Stimulated activated CD4-positive, alpha-beta T cell treated with anti-CD3 and anti-CD28 coated beads, Interleukin-12 subunit alpha, Interleukin-12 subunit beta, amount 100 ng/mL, for 48 hours (primary cell): ENCODE measurements at places on chromosomes 2 and 18.

- DNase-seq: no peak
Observed at GRCh38 chr2:239445771-239446524, 45.1 kb upstream of the HDAC4 start.

- no peak for DNase-seq
Observed at GRCh38 chr2:32812316-32812715, 134.4 kb upstream of the LTBP1 start.

DNA sequence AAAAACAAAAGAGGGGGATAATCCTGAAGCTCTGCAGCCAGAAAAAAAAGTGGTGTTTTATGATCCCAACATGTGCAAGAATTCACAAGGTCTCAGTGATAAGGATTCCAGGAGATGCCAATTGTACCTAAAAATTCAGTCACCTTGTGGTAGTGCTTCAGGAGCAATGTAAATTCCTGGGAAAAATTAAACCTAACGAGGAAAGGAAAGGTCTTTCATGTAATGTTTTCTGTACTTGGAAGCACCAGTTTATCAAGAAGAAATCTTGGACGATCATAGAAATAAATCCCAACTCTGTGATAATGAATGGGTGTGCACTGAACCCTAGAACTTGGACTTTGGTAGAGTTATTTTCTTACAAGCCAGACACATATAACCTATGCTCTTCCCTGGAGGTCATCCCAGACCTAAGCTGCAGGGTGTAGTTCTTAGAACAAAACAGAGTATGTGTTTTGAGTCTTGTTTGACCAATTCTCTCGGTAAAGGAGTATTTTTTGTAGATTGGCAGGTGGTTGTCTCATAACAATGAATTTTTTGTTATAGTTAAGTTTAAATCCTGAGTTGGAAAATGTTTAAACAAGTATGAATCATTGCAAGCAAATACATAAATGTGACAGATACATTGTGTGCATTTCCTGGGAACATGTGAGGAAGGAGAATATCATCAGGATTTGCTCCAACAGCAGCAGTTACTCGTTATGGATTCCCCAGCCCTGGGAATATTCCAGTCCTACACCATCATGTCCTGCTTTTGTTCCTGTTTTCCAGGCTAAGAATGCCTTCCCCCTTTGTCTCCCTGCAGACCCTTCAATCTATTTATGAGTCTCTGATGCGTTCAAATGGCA, 224.6 kb downstream of the NAPG start:
- no peak for DNase-seq

- no peak for DNase-seq
Observed at GRCh38 chr2:221423210-221423804, 148.8 kb downstream of the EPHA4 start.

GRCh38 chr2:61044636-61045035, 21.0 kb upstream of the SANBR start:
- no peak for DNase-seq

DNA sequence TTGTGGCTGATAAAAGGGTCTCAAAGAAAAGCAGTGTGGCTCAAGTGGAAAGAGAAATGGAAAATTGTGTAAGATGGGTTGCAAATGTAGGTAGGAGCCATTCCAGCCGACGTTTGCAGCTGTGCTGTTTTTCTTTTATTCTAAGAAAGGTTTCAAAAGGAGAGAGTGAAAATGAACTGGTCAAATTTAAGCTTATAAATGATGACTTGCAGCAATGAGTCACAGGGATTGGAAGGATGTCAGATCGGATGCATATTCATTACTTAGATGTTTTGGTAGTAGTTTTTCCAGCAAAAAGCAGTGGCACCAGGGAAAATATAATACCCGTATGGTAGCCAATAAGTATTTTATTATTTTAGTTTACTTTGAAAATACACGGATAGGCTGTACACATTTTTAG, 79.1 kb downstream of the LRRTM4 start:
- DNase-seq: no peak

DNA sequence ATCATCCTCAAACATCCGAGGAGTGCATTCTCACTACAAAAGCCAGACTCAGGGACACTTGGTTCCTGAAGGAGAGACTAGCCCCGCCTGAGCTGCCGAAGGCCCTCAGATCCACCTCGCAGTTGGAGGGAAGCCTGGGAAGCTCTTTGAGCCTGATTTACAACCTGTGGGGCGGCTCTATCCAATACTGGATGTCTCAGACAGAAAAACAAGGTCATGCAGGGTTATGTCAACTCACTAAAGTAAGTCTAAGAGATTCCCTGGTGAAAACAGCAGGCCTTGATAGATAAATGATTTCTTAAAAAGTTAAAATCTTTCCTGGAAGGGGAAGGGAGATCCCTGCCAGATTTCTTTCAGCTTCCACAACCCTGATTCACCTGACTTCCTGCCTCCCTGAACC, 284.3 kb downstream of the CYP26B1 start:
- no peak for DNase-seq

DNA sequence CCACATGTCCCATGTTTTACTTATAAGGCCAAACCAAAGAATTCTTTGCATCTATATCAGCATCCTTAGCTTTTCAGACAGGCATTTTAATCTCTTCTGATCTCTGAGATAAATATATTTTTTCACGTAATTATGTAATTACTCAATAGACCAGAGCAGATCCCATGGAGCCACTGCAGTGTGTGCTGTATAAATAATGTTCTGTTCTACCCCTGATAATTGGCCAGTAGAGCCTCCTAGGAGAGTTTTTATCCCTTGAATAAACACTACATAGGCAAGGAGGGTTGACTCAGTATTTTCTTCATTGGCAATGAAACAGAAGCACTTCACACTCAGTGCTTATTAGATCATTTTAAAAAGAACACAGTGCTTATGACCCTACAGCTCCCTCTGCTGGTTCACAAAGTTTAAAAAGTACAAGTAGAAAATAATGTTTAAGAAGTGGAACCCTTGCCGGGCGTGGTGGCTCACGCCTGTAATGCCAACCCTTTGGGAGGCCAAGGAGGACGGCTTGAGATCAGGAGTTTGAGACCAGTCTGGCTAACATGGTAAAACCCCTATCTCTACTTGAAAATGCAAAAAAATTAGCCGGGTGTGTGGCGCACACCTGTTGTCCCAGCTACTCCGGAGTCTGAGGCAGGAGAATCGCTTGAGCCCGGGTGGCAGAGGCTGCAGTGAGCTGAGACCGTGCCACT, 91.9 kb downstream of the PPP1R1C start:
- peak; percentile 50 for DNase-seq

GRCh38 chr2:240575101-240575965, 7.0 kb downstream of the RNPEPL1 start:
- DNase-seq: no peak

DNA sequence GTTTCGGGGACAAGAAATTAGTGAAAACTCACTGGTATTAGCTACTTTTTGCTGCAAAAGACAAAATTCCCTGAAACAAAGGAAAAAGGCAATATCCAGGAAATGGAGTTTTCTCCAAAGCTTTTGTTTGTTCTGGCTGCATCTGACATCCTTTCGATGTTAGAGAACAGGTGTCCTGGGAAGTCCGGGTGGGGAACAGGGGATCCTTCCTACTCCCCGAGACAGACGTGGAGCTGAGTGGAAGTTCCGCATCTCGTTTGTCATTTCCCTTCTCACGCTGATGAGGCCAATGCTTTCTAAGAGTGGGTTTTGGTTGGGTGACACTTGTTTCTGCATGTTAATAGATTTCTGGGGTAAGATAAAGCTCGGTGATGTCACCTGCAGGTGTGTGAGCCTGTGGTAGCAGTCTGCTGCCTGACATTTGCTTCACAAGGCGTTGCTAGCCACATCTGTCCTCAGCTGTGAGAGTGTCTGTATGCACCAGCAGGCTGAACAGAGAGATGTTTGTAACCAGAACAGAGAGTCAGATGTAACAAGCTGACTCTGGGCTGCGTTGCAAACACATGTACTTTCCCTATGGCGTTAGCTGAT, 125.9 kb downstream of the ACOXL start:
- no peak for DNase-seq

- no peak for DNase-seq
Observed at GRCh38 chr2:238163481-238164198, 4.9 kb downstream of the ERFE start.

- DNase-seq: no peak
Observed at GRCh38 chr2:152611458-152612231, 105.6 kb downstream of the PRPF40A start.

GRCh38 chr2:219726916-219727315, 99.5 kb downstream of the SLC4A3 start:
- no peak for DNase-seq

DNA sequence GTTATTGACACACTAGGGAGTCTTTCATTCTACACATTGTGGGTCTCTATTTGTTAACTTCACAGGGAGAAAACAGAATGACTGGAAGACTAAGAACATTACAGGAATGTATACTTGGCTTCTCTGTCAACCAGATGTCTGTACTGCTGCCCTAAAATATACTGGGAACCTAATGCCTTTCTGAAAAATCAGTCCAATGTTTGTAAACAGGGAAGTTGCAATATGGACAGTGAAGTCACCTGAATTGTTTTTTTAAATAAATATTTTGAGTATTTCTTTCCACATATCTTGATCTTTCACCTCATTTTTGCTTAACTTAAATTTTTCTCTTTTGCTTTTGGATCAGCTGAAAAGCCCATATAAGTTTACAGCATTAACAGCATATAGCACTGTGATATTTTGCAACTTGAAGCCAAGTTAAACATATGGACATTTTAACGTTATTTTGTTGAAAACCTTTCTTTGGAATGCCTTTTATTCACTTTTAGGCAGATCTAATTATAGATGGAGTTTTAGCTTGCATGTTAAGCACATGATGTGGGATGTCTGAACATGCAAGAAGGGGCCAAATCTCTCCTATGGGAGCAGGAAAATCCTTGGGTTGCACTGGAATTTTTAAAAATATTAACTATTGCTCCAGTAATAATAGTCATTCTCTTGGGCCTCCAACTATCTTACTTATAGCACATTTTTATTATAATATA, 137.7 kb upstream of the TWIST2 start:
- DNase-seq: no peak

DNA sequence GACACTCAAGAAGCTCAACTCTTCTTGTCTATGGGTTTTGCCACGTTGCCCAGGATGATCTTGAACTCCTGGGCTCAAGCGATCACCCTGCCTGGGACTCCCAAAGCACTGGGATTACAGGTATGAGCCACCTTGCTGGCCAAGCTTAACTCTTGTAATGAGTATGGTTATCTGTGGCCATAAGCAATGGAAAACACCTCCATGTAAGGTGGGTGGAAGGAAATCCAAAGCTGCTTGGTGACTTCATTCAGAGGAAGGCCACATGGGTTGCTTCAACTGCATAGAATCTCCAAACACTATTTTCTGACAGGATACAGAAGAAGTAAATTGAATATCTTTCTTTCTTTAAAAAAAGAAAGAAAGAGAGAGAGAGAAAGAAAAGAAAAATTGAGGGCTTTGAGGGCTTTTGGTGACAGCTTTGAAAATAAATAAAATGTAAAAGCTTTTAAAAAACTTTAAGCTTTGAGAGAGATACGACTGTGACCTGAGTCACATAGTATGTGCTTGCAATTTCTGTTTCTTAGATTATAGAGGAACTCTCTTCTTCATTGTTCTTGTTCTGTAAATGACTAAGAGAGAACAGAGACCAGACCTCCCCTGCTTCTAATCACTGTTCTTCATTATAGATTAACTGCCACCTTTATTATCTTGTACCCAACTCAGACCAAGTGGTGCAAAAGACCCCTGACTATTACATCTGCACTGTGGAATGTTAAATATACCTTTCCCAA, 123.1 kb upstream of the NDUFV2 start:
- no peak for DNase-seq

DNA sequence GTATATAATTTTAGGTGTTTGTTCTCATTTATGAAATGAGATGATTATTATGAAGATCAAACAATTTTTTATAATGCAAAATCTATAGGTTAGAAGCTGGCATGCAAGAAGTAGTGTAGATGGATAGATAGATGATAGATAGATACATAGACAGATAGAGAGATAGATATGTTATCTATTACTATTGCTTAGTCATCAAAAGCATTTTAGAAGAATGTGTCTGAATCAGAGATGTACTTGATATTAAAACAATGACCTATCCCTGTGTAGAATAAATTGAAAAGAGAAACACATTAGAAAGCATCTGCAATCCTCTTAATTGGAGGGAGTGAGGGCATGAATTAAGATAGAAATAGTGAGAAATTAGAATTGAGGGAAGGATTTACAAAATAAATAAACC, 436.2 kb upstream of the NXPH2 start:
- DNase-seq: no peak

- DNase-seq: no peak
Observed at GRCh38 chr2:10307561-10308156, 5.0 kb downstream of the HPCAL1 start.

GRCh38 chr2:214896274-214896673, 86.8 kb upstream of the BARD1 start:
- no peak for DNase-seq

DNA sequence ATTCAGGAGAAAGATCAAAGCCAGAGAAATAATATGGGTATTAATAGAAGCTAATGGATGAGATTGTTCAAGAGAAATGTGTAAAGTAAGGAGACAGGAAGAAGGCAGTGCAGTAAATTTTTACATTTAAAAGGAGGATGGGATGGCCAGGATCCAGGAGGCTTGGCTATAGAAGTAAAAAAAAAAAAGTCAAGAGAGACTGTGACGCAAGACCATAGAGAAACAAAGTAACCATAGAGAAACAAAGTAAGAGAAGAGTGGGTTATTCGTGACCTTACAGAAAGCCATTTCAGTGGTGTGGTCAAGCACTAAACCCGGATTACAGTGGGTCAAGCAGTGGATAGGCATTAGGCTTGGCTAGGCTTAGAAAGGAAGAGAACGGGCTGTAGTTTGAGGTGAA, 10.5 kb upstream of the FAM171B start:
- DNase-seq: no peak

DNA sequence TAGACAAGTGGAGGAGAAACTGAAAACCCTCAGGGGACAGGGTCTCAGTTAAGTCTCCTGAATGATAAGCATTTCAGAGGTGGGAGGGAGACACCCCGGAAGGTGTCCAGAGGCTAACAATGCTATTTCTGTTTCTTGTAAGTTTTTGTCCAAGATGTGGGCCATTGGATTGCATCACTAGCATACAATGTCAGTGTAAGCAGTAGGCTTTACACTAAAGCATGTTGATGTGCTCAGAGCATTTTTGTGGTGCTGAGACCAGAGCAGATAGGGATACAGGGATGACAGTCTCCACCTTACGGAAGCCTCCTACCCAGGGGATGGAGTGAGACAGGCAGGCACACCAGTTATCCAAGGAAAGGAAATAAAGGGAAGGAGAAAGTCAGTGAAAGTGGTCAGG, 2.2 kb upstream of the IL1R1 start:
- no peak for DNase-seq

DNA sequence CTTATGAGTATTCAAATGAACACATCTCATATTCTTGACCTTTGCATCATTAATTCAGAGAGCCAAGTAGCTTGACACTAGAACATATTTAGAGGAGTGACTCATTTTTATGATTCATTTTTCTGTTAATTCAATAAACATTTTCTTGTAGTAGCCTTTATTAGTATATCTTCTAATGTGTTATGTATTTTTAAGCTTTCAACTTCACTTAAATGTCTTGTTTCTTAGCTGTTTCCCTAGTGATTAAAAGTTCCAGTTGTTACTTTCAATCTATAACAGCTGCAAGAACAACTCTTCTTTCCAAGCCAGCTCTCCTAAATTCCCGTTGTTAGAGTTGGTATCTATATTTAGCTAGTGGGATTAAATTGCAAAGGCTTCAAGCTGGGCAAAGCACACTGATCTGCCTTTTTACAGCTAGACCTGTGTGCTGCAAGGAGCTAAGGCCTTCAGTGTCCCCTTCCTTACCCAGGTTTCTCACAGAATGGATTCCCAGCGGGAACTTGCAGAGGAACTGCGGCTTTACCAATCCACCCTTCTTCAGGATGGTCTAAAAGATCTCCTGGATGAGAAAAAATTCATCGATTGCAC, at the start of gene KLHL41:
Gene KLHL41 (plus strand): TSS at position 405 of the 588 bp plus-strand sequence. CDS start 77 bp downstream, at position 482.
- no peak for DNase-seq
